ENCODE measurements at places on chromosomes 3 and 15.

- no peak for DNase-seq
Observed at GRCh38 chr15:83503595-83504364, 56.6 kb downstream of the SH3GL3 start.

DNA sequence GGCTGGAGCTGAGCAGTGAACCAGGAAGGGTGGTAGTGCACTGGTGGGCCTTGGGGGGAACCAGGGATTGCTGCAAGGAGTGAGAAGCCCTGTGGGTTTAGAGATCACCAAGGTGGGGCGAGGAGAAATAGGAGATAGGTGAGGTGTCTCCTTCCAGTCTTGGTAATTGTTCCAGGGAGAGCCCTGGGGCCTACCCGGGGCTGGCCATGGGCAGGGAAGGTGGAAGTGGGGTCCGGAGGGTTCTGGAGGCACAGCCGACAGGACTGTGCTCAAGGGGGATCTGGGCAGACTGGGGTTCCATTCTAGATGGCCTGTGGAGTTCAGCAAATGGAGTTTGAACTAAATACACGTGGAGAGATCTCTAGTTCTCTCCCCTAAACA, 4.5 kb downstream of the CHST13 start:
- no peak for DNase-seq

- DNase-seq: peak; percentile 83
Observed at GRCh38 chr3:126523745-126524428, at the start of gene CHST13. Gene CHST13 (plus strand): TSS chr3:126524155. CDS start chr3:126524333, 178 bp downstream.

- DNase-seq: no peak
Observed at GRCh38 chr3:10145685-10146084, 4.1 kb downstream of the VHL start.

GRCh38 chr15:43517354-43518196, at the start of gene MAP1A:
Gene MAP1A (plus strand): TSS chr15:43517608. CDS start chr15:43521474, 3,866 bp downstream.
- no peak for DNase-seq

- DNase-seq: no peak
Observed at GRCh38 chr3:16012086-16012485, 162.4 kb upstream of the GALNT15 start.

DNA sequence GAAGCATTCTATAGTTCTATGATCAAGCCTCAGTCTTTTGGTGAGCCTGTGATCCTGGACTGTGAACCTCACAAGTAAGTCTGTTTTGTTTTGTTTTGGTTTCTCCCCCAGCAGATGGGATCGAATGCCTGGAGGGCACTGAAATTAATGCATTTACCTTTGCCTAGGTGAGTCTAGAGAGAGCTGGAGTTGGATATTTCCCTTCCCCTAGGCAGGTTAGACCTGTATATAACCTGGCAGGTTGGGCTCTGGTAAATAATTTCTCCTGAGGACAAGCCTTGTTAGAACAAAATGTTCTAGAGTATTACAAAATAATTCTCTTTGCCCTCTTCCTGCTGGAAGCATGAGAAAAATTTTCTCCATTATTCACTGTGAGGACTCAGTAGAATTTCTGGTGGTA, 211.9 kb downstream of the TPRG1 start:
- no peak for DNase-seq

GRCh38 chr3:111548092-111548491, 6.1 kb downstream of the CD96 start:
- no peak for DNase-seq

- peak; percentile 74 for DNase-seq
Observed at GRCh38 chr3:149717391-149718056, 34.8 kb downstream of the COMMD2 start.

- DNase-seq: no peak
Observed at GRCh38 chr15:69081310-69082004, 67.0 kb downstream of the NOX5 start.

DNA sequence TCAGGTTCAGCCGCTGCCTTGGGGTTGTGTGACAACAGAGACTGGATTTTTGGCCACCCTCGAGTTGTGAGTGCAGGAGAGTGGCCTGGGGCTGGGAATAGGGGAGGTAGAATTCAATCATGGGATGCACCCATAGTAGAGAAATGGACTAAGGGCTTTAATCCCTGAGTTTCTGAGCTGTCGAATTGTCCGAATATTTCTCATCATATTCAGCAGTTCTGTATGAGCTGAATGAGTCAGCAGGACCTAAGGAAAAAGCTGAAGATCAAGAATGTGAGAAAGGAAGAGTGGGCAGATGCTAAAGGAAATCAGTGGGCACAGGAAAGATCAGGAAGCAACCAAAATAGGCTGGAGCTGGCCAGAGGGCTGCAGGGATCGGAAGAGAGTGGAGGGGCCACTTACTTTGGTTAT, 44.4 kb upstream of the SACM1L start:
- DNase-seq: no peak

- DNase-seq: no peak
Observed at GRCh38 chr15:48781017-48781416, 29.9 kb downstream of the CEP152 start.

DNA sequence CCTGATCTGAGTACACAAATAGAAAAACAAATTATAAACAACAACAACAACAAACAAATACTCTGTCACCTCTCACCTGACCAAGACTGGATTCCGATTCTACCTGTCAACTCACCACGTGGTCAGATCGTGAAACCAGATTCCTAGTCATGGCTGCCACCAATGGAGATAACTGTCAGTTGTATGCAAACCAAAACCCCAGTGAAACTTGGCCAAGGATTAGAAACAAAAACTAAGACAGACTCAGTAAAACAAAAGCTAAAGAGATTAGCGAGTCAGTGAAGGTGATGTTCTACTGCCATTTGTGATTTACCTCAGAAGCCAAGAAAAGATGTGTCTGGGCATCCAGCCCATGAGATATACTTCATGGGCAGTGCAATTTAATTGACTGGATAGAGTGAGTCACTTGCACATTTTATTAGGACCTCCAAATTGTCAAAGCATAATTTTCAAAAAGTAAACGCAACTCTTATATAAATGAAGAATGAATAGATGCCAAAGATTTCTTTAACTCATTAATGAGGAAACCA, 31.1 kb downstream of the PHLDB2 start:
- no peak for DNase-seq

GRCh38 chr3:71285086-71285485, 298.4 kb downstream of the FOXP1 start:
- DNase-seq: no peak

DNA sequence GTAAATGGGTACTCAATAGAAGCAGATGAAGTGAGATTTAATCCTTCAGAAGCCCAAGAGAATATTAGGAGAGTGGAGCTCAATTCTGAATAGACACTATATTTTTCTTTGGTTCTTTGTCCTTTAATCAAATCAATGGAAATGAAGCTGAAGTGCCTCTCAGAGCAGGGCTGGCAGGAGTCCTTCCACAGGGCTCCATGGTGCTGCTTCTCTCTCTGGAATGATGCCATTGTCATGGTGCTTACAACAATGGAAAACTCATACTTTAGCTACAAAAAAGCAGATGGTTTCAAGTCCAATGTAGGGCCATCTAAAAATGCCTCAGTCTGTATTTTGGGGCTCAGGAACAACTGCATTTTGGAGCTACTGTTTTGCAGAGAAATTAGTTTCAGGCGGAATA, 125.1 kb downstream of the SNRK start:
- DNase-seq: no peak

DNA sequence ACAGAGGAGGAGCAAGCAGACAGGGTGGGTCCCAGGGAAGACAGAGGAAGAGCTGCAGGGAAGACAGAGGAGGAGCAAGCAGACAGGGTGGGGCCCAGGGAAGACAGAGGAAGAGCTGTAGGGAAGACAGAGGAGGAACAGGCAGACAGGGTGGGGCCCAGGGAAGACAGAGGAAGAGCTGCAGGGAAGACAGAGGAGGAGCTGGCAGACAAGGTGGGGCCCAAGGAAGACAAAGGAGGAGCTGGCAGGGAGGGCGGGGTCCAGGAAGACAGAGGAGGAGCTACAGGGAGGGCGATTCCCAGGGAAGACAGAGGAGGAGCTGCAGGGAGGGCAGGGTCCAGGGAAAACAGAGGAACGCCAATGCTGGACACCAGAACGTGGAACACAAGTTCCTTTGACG, 66.5 kb downstream of the PLXNA1 start:
- no peak for DNase-seq

DNA sequence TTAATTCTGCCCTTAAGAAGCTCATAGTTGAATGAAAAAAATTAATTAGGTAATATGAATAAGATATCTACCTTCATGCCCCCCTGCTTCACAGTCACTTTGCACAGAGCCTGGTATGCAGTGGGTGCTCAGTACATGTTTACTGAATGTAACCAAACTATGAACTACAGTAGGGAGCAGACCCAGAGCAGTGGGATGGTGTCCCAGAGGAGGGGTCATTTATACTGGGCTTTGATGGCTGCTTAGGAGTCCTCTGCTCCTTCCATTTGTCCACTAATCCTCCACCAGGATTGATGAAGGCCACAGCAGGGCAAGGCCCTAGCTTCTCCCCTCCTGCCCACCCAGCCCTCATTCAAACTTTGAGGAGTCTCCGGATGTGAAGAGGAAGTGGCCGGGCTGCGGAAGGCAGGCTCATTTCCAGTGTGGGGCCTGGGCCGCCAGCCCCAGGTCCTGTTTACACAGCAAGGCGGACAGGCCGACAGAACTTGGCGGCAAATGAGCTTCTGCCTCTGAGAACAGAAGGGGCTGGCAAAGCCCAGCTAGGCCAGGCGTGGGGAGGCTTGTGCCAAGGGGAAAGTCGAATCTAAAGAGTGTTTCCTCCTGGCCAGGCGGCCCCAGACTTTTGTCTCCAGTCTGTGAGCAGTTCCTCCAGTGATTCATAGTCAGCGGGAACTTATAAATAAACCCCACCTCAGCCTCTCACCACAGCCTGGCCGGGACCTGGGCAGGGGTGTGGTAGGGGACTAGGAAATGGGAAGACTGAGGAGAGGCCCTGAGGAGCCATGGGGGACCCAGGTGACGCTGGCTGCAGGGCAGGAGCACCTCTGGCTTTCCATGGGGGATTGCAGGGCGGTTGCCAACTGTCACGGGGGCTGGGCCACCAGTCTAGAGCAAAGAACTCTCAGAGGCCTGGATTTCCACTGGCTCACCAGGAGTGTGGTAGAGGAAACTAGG, 51.6 kb upstream of the LCTL start:
- DNase-seq: peak; percentile 71

DNA sequence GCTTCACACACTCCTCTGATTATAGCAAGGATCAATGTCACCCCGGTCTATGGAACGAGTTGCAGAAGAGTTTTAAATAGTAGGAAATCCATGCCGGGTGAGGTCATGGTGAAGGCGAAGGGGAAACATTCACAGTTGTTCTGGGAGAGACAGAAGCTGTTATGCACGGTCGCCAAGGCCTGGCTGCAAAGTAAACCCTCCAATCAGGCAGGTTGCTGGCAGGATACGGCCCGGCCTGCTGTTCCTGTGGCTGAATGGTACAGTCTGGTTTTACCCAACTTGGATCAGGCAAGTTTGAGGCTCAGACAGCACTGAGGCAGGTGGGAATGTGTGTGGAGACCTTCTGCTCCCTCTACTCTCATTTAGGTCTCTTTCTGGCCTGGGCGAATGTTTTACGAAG, 45.3 kb upstream of the ATP2B2 start:
- no peak for DNase-seq

DNA sequence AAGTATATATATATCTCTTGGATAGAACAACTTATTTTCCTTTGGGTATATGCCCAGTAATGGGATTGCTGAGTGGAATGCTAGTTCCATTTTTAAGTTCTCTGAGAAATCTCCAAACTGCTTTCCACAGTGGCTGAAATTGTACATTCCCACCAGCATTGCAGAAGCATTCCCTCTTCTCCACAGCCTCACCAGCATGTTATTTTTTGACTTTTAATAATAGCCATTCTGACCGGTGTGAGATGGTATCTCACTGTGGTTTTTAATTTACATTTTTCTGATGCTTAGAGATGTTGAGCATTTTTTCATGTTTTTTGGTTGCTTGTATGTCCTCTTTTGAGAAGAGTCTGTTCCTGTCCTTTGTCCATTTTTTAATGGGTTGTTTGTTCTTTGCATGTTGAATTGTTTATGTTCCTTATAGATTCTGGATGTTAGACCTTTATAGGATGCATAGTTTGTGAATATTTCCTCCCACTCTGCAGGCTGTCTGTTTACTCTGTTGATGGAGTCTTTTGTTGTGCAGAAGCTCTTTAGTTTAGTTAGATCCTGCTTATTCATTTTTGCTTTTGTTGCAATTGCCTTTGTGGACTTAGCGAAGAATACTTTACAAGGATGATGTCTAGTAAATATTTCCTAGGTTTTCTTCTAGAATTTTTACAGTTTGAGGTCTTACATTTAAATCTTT, 82.7 kb upstream of the NR2F2 start:
- no peak for DNase-seq
